ENCODE measurements at places on chromosomes 6 and 20.
A peak's percentile ranks its signal among the peaks of the same experiment; 100 is the strongest.

GRCh38 chr6:13417954-13418353, 69.4 kb downstream of the GFOD1 start:
- DNase-seq: no peak

DNA sequence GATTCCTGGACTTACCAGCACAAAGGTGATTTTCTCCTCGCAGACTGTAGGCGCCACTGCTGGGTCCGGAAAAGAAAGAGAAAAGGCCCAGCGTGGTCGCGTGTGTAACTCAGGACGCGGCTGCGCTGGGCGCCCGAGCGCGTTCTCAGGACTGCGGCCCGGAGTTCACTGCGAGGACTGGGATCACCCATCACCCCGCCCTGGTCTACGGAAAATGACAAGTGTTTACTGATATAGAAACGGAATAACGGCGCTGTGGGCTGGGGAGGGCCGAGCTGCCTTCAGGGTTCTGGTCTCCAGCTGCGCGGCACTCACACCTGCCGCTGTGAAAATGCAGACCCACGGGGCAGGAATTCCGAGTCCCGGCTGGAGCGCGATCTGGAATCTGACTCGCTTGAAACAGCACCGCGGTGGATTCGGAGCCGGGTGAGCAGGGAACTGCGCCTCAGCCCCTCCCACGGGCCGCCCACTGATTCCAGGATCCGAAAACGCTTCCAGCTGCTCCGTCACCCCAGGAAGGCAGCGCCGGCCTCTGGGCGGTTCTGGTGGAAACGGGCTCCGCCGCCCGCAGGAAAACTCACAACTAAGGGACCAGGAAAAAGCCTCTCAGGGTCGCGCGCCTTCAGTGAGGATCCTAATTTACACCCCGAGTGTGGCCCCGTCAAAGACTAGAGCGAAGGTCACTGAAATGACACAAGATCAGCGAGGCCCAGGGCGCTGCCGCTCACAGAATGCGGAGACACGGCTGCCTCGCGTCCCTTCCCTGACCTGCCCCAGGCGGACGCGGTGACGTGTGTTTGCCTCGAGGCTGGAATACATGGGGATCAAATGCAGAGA, 34.5 kb downstream of the HLA-A start:
- peak; percentile 25 for DNase-seq

GRCh38 chr20:45230631-45231030, 9.5 kb downstream of the SEMG2 start:
- DNase-seq: no peak

GRCh38 chr6:163695414-163695864, 280.9 kb downstream of the QKI start:
- DNase-seq: no peak

GRCh38 chr6:8829296-8829695, 394.0 kb upstream of the SLC35B3 start:
- no peak for DNase-seq

- no peak for DNase-seq
Measured at GRCh38 chr6:98324446-98324845, 509.9 kb upstream of the POU3F2 start.

DNA sequence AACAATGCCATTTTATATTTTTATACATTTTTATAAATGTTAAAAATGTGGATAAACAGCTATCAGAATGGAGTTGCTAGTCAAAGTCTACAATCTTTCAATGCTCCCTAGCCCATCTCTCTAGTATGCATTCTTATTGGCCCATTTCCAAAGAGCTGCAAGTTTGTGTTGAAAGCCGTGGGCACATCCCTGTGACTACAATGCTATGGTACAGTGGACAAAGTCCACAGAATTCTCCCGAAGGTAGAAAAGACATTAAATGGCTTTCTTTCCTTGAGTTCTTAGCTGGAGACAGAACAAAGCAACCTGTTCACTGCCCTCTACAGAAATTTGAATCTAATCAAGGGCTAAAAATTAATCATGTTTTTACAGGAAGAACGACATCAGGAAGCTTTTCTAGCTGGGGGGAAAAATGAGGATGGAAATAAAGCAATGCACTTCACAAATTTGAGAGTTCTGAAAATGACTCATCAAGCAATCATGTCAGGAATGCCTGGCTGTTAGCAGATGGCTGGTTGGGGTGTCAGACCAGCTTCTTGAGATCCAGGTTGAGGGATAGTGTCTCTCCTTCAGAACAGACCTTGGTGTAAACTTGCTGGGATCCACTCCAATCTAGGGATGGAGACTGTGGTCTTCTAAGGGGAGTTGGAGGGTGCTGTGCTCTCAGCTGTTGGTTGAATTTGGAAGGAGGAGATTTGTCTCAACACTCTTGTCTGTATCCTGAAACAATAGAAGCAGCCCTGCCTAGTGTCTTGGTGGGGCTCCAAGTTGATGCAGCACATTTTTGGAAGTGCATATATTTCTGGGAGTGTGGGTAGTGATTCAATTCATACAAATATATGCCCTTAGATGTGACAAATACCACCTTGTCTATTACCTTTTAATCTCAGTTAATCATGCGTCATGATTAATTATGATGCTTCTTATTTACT, 143.4 kb upstream of the PHACTR1 start:
- DNase-seq: no peak

GRCh38 chr6:83464381-83465140, 33.7 kb upstream of the ME1 start:
- DNase-seq: no peak

DNA sequence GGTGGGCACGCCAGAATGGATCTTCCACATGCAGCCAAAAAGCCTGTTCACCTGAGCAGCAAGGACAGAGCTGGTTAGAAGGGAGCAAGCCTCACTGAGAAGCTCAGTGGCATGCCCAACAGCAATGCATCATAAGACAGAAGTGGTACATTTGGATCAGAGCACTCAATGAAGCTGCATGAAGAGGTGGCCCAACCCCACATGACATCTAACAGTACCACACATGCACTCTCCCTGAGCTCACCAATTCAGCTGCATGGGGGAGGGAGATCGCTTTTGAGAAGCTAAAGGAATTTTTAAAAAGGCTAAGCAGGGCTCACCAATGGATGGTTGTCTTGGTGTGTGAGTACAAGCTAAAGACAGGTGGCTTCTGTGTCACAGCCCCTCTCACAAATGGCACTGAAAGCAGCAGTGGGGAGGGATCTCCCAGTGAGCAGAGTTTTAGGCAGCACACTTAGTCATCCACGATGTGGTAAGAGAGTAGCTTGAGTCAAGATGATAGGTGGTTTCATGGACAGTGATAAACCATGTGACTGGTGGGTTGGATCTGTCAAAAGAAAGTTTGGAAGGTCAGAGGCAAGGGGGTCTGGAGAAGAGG, 166.6 kb upstream of the TAB2 start:
- DNase-seq: no peak

DNA sequence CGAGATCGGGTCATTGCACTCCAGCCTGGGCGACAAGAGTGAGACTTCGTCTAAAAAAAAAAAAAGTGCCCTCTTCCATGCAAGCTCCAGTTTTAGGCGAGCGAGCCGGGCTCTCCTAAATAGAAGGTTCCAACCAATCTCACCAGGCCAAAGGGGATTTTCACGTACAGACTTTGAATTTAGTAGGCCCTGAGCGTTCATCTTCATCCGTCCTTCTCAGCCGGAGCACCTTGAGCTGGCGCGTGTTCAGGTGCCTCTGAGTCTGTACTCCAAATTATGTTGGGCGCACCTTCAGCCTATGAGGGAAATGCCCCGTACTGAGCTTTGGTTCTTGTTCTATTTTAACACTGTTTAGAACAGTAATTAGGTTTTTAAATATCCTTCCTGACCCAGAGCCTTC, 817 bp upstream of the TAP2 start:
- DNase-seq: no peak

DNA sequence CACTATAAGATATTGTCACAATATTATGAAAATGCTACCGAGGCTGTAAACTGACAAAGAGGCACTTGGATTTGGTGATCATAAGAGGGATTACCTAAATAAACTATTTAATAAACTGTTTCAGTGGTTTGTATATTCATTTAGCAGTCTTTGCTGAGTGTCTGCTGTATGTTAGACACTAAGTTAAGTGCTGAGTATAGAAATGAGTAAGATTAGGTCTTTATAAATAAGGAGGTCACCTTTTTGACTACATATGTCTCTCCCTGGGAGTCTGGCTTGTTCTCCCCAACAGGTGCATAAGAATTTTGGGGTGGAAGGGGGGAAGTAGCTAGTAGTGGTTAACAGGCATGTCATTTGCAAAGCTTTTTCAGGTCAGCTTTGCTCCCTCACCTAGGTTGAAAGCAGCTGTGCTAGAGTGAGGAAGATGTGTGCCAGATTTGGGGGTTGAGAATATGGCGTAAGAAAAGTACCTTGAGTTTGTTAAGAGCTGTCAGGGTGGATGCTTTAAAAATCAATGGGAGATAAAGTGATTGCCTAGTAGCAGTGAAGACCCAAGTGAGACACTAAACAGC, 246.3 kb downstream of the ZFAND3 start:
- no peak for DNase-seq

GRCh38 chr6:89749918-89750317, 69.7 kb downstream of the MDN1 start:
- no peak for DNase-seq

DNA sequence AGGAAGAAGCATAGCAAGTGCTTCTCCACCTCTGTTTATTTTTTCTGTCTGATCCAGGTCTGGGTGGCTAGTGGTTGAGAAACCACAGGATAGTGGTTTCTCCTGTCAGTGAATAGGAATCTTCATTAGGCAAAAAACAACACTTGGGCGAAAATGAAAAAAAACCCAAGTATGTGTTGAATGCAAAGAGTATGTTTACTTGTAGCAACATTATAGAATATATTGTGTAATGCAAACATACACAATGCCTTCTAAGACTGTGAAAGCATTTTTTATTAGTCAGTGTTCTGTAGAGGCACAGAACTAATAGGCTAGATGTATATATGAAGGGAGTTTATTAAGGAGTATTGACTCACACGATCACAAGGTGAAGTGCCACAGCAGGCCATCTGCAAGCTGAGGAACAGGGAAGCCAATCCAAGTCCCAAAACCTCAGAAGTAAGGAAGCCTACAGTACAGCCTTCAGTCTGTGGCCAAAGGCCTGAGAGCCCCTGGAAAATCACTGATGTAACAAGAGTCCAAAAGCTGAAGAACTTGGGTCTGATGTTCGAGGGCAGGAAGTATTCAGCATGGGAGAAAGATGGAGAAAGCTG, 111.1 kb downstream of the UST start:
- DNase-seq: no peak

DNA sequence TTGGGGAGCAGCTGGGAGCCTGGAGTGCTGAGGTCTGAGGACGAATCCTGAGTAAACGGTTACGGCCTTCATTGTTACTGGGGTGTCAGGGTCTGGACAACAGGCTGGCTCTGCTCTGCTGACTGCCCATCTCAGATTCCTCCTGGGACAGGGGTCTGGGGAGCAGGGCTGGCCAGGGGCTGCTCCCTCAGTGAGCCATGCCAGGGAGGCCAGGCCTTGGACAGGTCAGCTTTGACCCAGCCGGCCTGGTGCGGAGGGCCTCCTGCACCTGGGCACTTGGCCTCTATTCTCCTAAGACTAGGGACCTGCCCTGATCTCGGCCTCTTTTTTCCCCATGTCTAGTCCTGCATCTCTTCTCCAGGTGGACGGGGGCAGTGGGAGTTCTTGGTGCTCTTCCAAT, 44.9 kb downstream of the MYT1 start:
- DNase-seq: no peak

DNA sequence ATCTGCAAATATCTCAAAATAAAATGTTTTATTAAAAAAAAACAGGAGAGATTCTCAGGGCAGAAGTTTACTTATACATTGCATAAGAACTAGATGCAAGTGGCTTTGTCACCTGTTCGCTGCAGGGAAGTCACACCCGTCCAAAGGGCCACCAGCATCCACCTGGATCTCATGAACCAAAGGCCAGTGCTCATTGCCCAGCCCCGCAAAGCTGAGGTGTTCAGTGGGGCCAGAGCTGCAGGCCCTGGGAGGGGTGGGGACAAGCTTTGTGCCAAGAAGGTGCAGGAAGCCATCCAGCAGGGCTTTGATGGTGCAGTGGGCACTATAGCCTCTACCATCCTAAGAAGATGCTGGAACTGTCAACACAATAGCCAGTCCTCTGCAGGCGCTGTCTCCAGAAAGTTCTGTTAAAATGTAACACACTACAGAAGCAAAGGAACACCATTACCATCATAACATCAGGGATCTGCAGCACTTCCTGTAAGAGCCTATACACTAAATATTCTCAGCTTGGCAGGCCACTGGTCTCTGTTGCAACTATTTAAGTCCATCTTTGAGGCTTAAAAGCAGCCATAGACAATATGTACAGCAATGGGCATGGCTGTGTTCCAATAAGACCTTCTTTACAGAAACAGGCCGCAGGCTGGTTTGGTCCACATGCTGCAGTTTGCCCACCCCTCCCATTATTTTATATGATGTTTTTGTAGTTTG, 15.7 kb upstream of the CD93 start:
- DNase-seq: no peak

DNA sequence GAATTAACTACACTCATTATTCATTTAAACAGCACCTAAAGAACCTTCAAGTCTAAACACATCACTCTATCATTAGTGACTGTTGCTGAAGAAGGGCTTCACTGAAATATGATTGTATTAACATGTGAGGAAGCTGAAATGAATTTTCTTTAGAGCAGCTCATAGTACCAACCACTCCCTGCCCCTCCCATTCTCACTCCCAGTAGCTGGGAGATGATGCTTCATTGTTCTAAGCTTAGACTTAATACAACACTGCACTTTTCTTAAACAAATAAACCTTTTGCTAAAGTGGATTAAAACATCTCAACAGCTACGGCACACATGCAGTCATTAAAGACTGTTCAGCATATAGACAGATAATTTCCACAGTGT, 63.1 kb downstream of the ATXN1 start:
- no peak for DNase-seq

- no peak for DNase-seq
Measured at GRCh38 chr6:2655844-2656433, 94.8 kb downstream of the MYLK4 start.

GRCh38 chr6:107408714-107409113, 50.6 kb downstream of the PDSS2 start:
- no peak for DNase-seq

DNA sequence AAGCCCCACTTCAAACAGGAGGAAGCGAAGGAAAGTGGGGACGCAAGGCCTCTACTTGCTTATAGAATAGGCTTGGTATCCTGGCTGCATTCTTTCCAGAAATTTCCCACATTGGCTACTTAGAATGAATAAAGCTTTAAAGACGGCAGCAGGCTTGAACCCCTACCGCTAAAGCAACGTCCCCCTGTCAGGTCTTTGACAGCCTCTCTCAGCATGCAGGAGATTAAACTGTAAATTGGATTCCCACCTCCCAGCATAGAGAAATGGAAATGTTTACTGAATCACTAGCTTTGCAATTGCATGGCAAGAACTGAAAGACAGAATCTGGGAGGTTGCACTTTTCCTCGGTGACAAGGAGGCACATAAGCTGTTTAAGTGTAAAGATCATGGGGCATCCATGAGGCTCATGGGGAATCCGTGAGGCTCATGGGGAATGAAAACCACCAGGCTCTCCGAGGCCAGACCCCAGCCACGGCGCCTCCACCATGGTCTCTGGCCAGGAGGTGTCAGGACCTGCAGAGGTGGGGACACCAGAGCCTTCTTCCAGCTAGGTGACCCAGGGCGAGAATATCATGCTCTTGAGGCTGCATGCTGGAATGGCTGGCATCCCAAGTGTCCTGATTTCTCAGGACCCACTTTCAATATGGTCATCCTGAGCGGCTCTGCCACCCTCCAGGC, 10.3 kb downstream of the LEMD2 start:
- no peak for DNase-seq

GRCh38 chr6:85892346-85892745, 249.7 kb upstream of the SYNCRIP start:
- no peak for DNase-seq

- no peak for DNase-seq
Measured at GRCh38 chr20:24953209-24953575, 4.1 kb downstream of the CST7 start.

Measured in stimulated activated CD8-positive, alpha-beta memory T cell treated with anti-CD3 and anti-CD28 coated beads, Interleukin-2, amount 100 ng/mL, for 1 hour (primary cell).